Sciatic nerve (tissue), 2 donors: ENCODE measurements at places on chromosomes 7 and 10. TPM values are rescaled to one million over a fixed set of nuclear protein-coding genes. Genes with fewer than 3 reads are reported as not detected.

DNA sequence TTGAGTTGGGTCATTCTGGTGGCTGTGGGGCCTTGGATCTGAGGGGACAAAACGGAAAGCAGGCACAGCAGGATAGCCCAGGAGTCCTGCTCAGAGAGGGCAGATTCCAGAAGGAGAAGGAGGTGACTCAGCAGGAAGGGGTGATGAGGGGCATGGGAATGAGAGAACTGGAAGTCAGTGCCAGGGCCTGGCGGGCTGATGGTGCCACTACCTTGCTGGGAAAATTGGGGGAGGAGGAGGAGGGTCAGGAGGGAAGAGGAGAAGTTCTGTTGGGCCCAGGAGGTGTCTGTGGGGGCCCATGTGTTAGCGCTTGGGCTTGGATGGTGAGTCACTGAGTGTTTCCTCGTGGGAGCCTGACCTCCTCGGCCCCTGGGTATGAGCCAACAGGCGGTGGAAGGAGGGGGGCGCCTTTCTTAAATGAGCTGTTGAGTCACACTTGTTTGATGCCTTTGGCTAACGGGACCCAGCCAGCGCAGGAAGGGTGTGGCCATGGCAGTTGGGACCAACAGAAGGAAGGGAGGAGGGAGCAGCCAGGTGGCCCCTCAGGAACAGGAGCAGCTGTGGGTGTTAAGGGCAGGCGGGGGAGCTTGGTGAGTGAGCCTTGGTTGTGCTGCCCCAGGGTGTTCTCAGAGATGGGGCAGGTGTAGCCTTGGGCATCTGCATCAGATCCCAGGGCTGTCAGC lies 130.0 kb upstream of the BTBD16 start:
- peak; percentile 91 for DNase-seq

DNA sequence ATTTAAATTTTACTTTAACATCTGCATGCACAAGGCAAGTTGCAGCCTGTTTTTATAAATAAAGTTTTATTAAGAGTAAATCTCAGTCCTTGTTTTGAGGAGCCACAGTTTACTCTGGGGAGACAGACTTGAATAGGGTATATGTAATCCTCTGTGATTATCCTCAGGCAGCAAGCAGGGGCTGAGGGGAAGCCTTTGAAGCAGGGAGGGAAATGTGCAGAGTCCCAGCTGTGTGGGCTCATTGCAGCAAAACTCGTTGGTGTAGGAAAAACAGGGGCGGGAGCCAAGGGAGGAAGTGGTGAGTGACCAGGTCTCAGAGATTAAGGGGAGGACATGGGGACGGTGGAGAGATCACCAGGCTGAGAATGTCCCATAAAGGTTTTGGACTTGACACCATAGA lies 34.3 kb upstream of the SMC3 start:
- no peak for DNase-seq

DNA sequence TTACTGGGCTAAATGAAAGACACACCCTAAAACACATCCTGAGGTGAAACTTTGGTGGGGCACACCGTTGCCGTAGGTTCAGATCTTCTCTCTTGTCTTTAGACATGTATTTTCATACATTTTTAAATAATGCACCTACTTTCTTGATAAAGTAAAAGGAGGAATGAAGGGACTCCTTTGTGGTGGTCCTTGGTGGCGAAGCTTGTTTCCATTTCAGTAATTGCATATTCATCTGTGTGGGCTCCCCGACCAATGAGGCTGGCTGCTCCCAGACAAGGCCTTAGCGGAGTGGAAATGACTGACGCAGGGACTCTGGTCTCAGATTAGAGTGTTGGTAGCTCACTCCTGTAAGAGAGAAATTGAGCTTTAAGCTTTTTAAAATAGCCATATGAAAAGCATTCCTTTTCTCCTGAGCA lies 815 bp downstream of the CCSER2 start:
- no peak for DNase-seq

TMEM168 gene
- total RNA-seq, result 37.0 TPM

DNA sequence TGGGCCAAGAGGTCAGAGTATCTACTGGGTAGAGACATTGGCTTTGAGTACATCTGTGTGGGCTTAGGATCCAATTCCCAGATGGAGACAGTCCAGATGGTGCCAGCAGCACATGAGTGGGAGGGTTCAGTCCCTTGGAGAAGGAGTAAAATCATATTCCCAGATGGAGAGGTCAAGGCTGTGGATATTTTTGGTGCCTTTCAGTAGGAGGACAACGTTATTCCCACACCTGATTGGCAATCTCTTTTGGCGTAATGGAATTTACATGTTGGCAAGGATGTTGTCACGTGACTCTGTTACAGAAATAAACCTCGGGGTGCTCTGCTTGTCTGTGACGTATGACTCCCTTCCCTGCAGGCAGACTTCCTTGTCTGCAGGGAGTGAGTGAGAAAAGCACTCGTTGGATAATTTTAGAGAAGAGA lies 27.6 kb downstream of the NPS start:
- DNase-seq, result no peak

- no peak for DNase-seq
Observed at GRCh38 chr7:821688-822087, 10.6 kb upstream of the SUN1 start.

AKR1E2 gene
- total RNA-seq, result 25.1 TPM

GRCh38 chr10:110857265-110858171 lies 14.2 kb upstream of the PDCD4 start:
- no peak for DNase-seq

PPP1R17 gene
- not detected for total RNA-seq

AGR3 gene
- total RNA-seq, result not detected
